ENCODE measurements at places on chromosomes 2 and 18. TPM values are rescaled to one million over a fixed set of nuclear protein-coding genes. Genes with fewer than 3 reads are reported as not detected.

NAT8 gene
- not detected for total RNA-seq

CCDC148 gene
- total RNA-seq: 0.78 TPM

IL1A gene
- 0.15 TPM for total RNA-seq

MEP1B gene
- total RNA-seq: 0.27 TPM

TTN gene
- total RNA-seq: 0.03 TPM

CROCC2 gene
- not detected for total RNA-seq

CCDC93 gene
- total RNA-seq: 15.8 TPM

CYBRD1 gene
- 26.3 TPM for total RNA-seq

FBXO15 gene
- total RNA-seq: 1.3 TPM

NDC80 gene
- total RNA-seq: 11.2 TPM

SPATA3 gene
- not detected for total RNA-seq

DSEL gene
- total RNA-seq: 0.44 TPM

DCDC2C gene
- total RNA-seq: 0.36 TPM

PROM2 gene
- 0.15 TPM for total RNA-seq

MC2R gene
- not detected for total RNA-seq

MRO gene
- total RNA-seq: 0.16 TPM

MPP4 gene
- total RNA-seq: 0.14 TPM

MTCL1 gene
- total RNA-seq: 55.8 TPM

NFATC1 gene
- total RNA-seq: 5.8 TPM

Measured in A549 treated with CpdA at 1 μM for 4 hours (cell line).